Activated CD8-positive, alpha-beta memory T cell treated with anti-CD3 and anti-CD28 coated beads for 1 hour (primary cell): ENCODE measurements at places on chromosomes 3 and 15.

GRCh38 chr3:106302451-106303221 is 433.8 kb upstream of the CBLB start:
- DNase-seq, result no peak

DNA sequence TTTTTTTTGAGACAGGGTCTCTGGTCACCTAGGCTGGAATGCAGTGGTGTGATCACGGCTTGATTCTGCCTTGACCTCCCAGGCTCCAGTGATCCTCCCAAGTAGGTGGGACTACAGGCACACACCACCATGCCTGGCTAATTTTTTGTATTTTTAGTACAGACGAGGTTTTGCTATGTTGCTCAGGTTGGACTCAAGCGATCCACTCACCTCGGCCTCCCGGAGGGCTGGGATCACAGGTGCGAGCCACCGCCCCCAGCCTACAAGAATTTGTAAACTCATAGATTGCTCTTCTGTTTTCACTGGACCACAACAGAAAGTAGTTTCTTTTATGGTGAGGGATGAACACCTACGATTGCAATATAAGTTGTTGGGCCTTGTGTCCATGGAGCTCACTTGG is 7.4 kb downstream of the IGF1R start:
- DNase-seq, result no peak

DNA sequence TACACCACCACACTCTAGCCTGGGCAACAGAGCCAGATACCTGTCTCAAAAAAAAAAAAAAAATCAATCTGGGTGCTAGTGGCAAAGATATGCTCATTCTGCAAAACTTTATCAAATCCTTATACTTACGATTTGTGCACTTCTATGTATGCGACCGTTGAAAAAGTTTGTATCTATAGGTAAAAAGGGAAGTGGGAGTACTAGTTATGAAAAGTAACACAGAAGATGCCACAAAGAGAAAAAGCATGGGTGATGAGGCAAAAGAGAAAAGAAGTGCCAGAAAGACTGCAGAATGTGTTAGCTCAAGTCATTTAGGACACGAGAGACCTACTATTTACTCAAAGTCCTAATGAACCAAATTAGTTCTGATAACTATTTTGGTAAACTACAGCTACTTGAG is 407.8 kb downstream of the SHQ1 start:
- DNase-seq, result no peak

- DNase-seq, result no peak
Observed at GRCh38 chr3:159853506-159853864, 135.2 kb upstream of the IL12A start.

DNA sequence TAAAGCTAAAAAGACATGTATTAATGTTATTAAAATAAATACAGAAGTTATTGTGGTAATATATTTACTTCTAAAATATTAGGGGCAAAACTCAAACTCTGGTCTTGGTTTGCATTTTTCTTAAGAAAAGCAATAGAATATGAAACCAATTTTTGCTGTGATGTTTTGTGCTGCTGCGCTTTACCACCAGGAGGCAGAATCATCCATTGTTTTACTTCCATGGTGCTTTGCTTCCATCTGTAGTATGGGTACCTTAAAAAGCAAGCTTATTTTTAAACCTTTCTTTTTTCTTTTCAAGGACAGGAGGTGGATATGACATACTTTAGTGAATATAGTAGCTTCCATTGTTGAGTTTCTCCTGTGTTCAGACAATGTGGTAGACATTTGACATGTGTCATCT is 46.6 kb upstream of the MRPL3 start:
- no peak for DNase-seq

GRCh38 chr3:172622916-172623700 is 87.8 kb downstream of the NCEH1 start:
- peak; percentile 16 for DNase-seq

DNA sequence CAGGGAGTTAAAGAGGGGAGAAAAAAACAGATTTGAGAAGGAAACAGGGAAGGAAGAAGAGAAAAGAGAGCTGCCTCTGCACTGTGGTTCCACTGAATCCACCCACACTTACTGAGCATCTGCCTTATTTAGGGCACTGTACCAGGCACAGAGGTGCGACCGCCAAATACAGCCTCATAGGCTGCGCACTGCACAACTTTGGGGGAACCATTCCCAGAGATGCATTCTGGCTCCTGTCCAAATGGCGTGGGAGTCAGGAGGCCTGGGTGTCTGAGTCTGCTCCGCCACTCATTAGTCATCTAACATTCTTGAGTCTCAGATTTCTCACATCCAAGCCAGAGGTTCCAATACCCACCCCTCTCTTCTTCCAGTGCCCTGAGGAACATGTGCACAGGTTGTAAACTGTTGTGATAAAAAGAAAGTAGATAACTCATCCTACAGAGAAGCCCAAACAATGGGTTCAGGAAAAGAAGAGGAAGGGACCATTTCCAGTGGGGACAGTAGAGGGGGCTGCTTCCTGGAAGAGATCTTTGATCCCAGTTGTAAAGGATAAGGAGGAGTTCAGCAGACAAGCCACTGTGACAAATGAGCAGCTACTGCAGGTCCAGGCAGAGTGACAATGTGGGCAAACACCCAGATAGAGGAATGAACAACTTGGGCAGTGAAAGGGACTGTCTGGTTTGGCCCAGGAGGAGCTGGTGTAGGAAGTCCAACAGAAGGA is 254.6 kb downstream of the UACA start:
- no peak for DNase-seq

DNA sequence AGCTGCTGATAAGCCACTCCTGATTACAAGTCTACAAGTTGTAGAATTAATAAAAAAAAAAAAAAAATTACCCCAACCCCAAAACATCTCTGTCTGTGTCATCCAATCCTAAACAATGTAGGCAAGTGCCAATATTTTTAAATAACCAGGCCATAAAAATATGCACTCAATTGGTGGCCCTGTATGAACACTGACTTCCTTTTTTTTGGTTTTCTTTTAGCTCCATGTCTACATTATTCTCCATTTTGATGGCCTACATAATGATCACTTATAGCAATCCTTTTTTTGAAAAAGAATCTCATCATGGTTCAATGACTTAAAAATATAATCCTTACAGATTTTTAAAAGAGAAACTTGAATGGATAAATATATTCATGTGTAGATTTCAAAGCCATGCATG is 72.1 kb downstream of the FOXP1 start:
- DNase-seq, result no peak

GRCh38 chr15:95853350-95853749 is 477.1 kb upstream of the NR2F2 start:
- DNase-seq, result no peak

- no peak for DNase-seq
Observed at GRCh38 chr15:60840306-60840702, 361.4 kb upstream of the ICE2 start.

- DNase-seq, result no peak
Observed at GRCh38 chr3:69871251-69871650, 128.3 kb upstream of the SAMMSON start.

DNA sequence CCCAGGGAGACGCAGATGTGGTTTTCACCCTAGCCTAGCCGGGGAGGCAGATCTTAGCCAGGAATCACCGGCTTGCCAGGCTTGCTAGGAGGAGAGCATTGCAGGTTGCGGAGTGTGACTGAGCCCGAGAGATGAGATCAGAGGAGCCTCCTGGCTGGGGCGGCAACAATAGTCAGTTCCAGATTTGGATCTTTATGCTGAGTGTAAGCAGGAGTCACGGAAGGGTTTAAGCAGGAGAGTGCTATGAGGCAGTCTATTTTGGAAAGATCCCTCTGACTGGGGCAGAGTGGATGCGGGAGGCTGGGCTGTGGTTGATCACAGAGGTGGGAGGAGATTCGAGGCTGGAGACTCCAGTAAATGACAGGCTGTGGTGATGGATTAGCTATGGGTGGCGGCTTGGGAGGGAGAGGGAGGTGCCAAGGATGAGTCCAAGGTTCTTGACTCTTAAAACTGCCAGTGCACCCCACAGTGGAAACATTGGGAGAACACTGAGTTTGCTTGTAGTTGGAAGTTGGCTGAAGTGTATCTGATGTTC is 10.4 kb upstream of the BAHD1 start:
- no peak for DNase-seq

DNA sequence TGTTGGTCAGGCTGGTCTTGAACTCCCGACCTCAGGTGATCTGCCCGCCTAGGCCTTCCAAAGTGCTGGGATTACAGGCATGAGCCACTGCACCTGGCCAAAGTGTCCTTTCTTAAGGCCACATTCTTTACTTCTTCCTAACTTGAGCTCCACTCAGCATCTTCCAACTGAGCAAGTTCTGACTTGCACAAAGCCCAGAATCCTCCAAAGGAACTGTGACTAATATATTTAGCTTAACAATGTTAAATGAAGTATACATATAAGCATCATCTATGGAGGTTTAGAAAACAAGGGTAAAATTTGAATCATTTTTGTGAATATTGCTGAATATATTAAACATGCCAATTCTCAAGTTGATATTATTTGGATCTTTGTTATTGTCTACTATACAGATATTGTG is 93.7 kb downstream of the SHQ1 start:
- DNase-seq, result no peak

- DNase-seq, result no peak
Observed at GRCh38 chr3:182954553-182955235, 25.6 kb downstream of the DCUN1D1 start.

GRCh38 chr15:95620934-95621579 is 709.4 kb upstream of the NR2F2 start:
- DNase-seq, result no peak

GRCh38 chr3:152222327-152222726 is 46.4 kb upstream of the MBNL1 start:
- no peak for DNase-seq

GRCh38 chr3:141294848-141295247 is 63.2 kb downstream of the PXYLP1 start:
- no peak for DNase-seq

DNA sequence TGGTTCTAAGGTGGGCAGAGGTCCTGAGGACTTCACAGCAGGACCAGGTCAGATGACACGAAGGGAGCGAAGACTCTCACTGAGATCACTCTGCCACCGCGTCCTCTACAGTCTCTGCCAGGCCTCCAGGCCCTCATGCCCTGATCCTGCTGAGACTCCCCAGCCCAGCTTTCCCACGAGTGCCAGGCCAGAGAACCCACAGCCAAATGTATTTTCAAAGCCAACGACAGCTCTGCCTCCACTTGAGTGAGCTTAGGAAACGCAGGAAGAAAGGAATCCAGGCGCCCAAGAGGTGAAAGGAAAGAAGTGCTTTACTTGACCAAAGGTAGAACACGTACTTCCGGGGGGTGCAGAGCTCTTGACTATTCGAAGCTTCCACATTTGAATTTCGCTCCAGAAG is 275.0 kb downstream of the XXYLT1 start:
- DNase-seq, result no peak

GRCh38 chr15:88125576-88125975 is 131.0 kb downstream of the NTRK3 start:
- no peak for DNase-seq

DNA sequence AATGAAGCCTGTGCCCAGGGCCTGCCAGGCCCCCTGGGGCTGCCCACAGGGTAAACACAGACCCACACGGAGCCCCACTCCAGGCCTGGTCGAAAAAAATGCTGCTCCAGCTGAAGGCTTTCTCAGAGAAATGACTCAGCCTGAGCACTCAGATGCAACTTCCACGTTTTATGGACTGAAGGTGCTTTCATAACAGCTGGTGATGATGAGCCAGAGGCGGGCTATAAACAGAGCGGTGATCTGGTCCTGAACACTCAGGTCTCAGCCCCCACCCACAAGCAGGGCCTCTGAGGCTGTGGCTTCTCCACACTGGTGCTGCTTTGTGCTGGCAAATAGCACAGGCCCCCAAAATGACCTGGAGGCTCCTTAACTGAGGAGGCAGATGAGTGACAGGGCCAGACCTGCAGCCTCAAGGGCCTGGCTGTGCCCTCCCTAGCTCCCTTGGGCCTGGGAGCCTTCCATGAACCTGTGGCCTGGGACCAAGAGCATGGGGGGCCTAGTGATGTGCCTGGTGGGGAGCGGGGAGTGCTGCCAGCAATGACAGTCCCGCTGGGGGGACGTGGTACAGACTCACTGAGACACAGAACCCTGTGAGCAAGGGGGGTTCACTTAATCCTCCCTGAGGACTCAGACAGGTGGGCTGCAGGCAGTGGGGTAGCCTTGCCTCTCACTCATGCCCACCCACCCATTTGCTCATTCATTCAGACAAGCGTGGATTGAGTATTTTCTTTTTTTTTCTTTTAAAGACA is 23.0 kb upstream of the FURIN start:
- DNase-seq, result no peak

DNA sequence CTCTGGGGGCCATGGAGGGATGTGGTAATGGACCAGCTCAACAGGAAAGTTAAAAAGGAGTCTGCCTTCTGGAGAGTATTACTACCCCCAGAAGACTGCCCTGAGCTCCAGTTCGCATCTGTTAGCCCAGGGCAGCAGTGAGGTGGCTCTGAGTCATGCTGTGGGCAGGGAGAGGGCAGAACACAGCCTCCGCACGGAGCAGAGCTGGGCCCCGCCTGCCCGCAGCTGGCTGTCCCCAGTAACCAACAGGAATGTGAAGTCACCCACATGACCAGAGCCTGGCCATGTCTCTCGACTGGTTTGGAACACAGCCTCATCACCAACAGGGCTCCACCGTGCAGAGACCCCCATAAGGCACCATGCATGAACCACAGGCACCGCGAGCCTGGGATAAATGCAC is 62.1 kb downstream of the CYFIP1 start:
- DNase-seq, result no peak

DNA sequence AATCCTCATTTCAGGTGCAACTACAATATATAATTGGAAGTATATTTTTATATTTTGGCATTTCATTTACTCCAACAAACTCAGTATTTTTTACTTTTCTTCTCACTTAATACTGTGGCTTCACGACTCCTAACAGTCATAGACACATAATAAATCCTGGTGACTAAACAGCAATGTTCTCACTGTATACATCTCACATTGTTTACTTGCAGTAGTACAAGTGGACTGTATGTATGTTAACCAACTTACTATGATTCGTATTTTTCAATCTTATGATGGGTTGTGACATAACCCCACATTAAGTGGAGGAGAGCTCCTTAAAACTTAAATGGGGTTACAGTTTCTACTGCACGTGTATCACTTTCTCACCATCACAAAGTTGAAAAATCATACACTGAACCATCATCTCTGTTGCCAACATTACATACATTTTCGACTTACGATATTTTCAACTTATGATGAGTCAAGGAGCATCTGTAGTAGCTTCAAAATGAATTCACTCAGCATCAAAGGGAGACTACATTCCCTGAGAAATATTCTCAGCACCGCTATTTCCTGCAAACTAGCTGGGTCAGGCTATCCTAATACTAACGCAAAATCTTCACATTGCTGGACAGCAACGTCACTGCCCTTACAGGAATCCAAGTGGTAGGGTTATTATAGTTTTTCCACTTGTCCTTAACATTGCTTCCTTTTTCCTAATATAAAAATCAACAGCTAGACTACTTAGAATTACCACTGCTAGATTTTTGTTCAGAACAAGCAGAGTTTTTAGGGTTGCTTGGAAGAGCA is 7.3 kb downstream of the ADAM10 start:
- no peak for DNase-seq

- no peak for DNase-seq
Observed at GRCh38 chr3:152105446-152105845, 163.3 kb upstream of the MBNL1 start.

GRCh38 chr15:37698679-37699078 is 235.8 kb upstream of the TMCO5A start:
- no peak for DNase-seq
